ENCODE measurements at places on chromosomes 11 and 22. TPM values are rescaled to one million over a fixed set of nuclear protein-coding genes. Genes with fewer than 3 reads are reported as not detected.

DNA sequence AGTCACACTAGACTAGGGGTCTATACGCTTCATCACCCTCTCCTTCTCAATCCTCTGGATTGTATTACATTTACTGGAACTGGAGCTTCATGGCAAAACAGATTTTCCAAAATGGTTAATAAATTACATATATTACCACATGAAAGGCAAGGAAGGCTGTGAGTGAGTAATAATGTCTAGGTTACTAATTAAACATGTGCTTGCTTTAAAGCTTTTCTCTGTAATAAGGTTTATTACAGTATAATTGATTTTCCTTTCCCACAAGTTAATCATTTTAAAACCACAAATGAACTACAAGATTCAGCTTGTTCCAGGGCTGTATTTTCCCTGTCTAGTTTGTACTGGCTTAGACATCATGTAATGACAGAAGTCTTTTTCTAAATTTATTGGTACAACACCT, 25.6 kb downstream of the MMP13 start:
- H3K27ac ChIP-seq: no peak overlapping the region
- no peaks in the 10 kb centered on the region for H3K4me1 ChIP-seq
- H3K4me3 ChIP-seq: no peak overlapping the region

GRCh38 chr22:33020721-33021120, 37.5 kb downstream of the SYN3 start:
- no peak overlapping the region for H3K4me3 ChIP-seq
- H3K27ac ChIP-seq: no peak overlapping the region
- no peaks in the 10 kb centered on the region for H3K4me1 ChIP-seq
- H3K27me3 ChIP-seq: no peaks in the 10 kb centered on the region

GRCh38 chr11:65425105-65425970, 2.7 kb downstream of the NEAT1 start:
- peak overlapping the region; percentile 97 for H3K4me3 ChIP-seq
- H3K27me3 ChIP-seq: no peaks in the 10 kb centered on the region
- H3K4me1 ChIP-seq: no peaks in the 10 kb centered on the region
- H3K36me3 ChIP-seq: no peaks in the 10 kb centered on the region
- H3K27ac ChIP-seq: peak overlapping the region; percentile 33

- peak; percentile 53 for DNase-seq
- no peaks in the 10 kb centered on the region for H3K36me3 ChIP-seq
- H3K27ac ChIP-seq: peak overlapping the region; percentile 38
- H3K4me1 ChIP-seq: no peaks in the 10 kb centered on the region
- H3K4me3 ChIP-seq: no peak overlapping the region
Measured at GRCh38 chr22:43377548-43377895, 34.3 kb upstream of the MPPED1 start.

GRCh38 chr11:134449713-134450112, 37.7 kb upstream of the B3GAT1 start:
- H3K36me3 ChIP-seq: no peaks in the 10 kb centered on the region
- no peaks in the 10 kb centered on the region for H3K4me1 ChIP-seq
- H3K27ac ChIP-seq: no peak overlapping the region
- no peak overlapping the region for H3K4me3 ChIP-seq
- no peaks in the 10 kb centered on the region for H3K27me3 ChIP-seq
- peak; percentile 26 for DNase-seq

DNA sequence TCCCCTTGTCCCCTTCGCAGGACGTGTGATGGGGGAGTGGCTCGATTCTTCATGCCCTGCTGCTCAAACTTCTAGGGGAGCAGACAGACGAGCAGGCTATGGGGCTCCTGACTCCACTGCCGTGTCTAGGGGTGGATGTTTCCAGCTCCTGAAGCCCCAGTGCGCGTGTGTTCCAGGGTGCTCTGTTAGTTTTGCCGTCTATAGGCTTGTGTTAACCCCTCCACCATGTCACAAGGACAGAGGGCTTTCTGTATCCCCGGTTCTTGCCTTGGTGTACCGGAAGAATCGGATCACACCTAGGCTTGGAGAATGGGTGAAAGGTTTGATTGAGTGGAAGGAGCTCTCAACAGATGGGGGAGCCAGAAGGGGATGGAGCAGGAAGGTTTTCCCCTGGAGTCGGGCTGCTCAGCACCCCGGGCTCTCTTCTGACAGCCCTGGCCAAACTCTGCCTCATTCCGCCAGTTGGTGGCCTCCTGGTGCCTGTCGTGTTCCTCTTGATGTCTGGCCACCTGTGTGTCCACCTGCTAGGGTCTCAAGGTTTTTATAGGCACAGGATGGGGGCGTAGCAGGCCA, 810.7 kb downstream of the BRD1 start:
- DNase-seq: peak; percentile 39
- H3K27me3 ChIP-seq: no peaks in the 10 kb centered on the region
- H3K27ac ChIP-seq: peak overlapping the region; percentile 62
- no peak overlapping the region for H3K4me3 ChIP-seq
- no peaks in the 10 kb centered on the region for H3K4me1 ChIP-seq

- no peaks in the 10 kb centered on the region for H3K27me3 ChIP-seq
- no peak overlapping the region for H3K27ac ChIP-seq
- H3K36me3 ChIP-seq: no peaks in the 10 kb centered on the region
- no peaks in the 10 kb centered on the region for H3K4me1 ChIP-seq
Measured at GRCh38 chr11:102590276-102591049, 34.7 kb downstream of the MMP20 start.

- peak overlapping the region; percentile 66 for H3K27ac ChIP-seq
- no peaks in the 10 kb centered on the region for H3K36me3 ChIP-seq
- peak; percentile 86 for DNase-seq
- H3K4me3 ChIP-seq: no peak overlapping the region
Measured at GRCh38 chr22:27241430-27242321, 559.9 kb downstream of the MN1 start.

DNA sequence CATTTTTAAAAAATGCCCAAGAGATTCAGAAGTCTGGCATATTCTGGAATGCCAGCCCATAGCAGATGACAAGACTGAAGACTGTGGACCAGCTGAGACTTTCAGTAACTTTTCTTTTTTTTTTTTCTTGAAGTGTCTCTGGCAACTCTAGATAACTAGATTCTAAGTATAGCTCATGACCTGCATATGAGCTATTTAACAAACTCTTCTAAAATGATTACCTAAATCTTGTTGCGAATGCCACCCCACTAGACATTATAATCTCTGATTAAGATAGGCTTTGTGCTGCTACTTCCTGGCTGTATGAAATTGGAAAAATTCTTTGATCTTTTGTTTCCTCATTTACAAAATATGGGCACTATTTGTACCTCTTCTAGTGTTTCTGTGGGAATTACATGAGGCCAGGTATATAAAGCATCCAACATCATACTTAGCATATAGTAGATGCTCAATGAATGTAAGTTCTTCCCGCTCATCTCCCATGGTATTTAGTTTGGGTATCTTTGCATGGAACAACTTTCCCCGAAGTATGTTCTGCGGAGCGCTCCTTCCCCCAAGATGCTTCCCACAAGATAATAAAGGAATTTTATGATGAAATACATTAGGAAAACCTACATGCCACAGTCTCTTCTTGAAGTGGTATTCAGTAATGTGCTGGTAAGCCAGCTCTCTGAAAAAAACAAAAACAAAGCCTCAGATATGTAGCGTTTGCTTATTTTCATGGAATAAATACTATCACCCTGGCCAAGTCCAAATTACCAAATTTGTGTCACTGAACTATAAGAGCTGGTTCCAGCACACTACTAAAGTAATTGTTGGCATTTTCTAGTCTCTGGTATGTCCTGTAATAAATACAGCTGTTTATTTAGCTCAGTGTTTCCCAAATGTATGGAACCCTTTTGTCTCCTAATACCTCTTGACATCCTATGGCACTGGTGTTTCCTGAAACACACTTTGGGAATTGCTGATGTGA, 86.8 kb upstream of the TIMP3 start:
- no peak overlapping the region for H3K27ac ChIP-seq
- H3K4me3 ChIP-seq: no peak overlapping the region
- no peaks in the 10 kb centered on the region for H3K36me3 ChIP-seq

- H3K27ac ChIP-seq: no peak overlapping the region
- no peaks in the 10 kb centered on the region for H3K27me3 ChIP-seq
- peaks cover 3% of the 10 kb centered on the region for H3K4me1 ChIP-seq
- DNase-seq: no peak
- no peaks in the 10 kb centered on the region for H3K36me3 ChIP-seq
- H3K4me3 ChIP-seq: no peak overlapping the region
Measured at GRCh38 chr11:94532211-94532610, 11.5 kb upstream of the FUT4 start.

DNA sequence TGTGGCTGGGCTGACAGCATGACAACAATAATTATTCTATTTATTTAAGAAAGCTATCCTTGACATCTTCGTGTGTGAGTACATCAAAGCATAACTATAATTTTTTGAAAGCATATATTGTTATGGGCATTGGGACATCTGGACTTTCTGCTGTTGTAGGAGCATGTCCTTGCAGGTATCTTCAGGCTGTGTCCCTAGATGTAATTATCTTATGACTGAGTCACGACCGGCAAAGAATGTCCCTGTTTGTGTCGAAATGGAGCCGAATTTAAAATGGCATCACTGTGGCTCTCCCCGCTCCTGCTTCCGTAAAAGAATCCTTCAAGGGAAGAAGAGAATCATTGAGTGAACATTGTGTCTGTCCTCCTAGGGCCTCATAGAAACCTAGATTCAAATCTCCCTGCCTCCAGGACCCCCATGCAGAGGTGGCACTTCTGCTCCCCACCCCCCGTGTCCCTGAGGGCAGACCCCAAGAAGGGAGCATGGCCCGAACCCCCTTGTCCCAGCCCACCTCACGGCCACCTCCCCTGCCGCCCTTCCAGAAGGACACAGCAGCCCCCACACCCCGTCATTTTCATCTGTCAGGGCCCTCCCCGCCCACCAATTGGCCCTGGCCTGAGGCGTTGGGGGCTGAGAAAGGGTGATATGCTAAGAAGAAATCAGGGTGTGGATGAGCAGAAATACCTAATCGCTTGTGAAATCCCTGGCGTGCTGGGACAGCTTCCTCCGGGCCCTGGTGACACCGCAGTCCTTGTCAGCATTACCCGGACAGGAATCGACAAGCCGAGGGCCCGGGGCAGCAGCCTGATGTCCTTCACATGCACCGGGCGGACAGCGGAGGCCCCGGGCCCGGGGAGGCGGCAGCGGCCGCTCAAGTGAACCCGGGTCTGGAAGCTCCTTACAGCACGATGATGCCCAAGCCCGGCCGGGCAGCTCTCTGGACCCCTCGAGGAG, 48.6 kb upstream of the SLC22A12 start:
- H3K27ac ChIP-seq: no peak overlapping the region
- no peaks in the 10 kb centered on the region for H3K27me3 ChIP-seq
- no peaks in the 10 kb centered on the region for H3K36me3 ChIP-seq
- no peak overlapping the region for H3K4me3 ChIP-seq
- no peak for DNase-seq

DNA sequence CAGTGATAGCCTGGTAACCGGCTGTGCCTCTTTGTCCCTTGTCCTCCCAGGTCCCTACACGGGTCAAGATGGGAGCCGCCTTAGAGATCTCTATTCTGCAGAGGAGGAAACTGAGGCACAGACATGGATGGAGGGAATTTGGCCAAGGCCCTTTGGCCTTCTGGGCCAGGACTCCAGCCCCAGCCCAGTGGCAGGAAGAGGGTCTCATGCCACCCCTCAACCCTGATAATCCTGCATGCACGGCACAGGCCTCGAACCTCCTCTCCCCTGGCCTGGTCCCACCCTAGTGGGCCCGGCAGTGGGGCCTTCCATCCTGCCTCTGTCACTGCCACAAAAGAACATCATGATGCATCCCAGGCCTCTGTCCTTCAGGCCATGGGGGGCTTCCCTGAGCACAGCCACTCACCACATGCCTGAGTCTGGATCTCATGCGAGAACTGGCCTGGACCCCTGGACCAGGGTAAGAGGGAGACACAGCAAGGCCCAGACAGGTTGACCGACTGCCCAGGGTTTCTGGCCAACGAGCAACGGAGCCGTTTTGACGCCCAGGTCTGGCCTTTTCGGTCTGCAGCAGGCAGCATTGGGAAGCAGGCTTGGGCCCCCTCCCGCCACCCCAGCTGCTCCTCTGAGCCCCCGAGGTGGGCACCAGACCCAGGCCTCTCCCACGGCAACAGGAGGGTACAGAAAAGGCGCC, 6.5 kb downstream of the LINC01488 start:
- H3K4me3 ChIP-seq: no peak overlapping the region
- DNase-seq: peak; percentile 40
- H3K36me3 ChIP-seq: no peaks in the 10 kb centered on the region
- H3K27ac ChIP-seq: no peak overlapping the region

DNA sequence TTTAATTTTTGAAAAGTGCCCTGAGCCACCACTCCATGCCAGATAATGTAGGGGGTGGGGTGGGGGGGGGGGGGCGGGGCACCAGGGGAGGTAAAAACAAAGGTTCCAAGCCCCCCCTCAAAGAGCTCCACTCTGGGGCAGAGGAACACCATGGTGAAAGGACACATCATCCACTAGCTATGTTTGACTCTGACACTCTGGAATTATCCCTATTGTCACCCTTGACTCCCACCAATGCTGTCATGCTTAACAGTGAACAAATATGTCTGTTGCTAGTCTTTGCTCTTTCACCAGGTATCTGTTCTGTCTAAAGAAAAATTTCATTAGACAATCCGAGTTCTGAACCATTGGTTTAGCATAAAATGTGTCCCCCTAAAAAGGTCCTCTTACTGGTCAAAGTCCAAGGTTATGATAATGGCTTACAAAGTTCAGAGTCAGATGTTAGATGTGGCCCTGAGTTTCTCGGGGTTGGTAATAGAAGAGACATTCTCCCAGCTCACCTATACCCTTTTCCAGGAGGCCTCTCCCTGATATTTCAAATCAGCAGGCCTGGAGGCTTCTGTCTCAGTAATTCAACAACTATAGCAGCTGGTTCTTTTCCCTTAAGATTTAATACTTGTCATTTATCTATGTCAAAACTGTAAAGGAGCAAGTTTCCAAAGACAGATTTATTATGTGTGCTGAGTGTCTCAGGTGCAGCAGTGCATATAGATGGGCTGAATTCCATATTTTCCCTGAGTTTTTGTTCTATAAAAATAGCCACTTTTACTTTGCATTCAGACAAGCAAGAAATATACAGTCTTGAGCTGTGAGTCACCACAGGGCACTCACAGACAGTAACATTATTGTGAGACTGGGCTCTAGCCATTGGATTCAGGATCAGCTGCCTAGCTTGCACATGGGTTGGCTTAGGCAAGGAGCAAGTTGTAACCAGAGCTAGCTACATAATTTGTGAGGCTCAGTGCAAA, 174.1 kb downstream of the CSNK2A3 start:
- H3K4me1 ChIP-seq: no peaks in the 10 kb centered on the region
- H3K27me3 ChIP-seq: no peaks in the 10 kb centered on the region
- H3K4me3 ChIP-seq: no peak overlapping the region
- H3K27ac ChIP-seq: no peak overlapping the region

Gene RAB36
- 3.2 TPM for total RNA-seq

Gene OR51G2
- total RNA-seq: not detected

Gene ARHGEF17
- 159 TPM for total RNA-seq

Gene MMP27
- not detected for total RNA-seq

Gene DLG2
- 23.3 TPM for total RNA-seq
